ENCODE measurements at places on chromosomes 2 and 18.

DNA sequence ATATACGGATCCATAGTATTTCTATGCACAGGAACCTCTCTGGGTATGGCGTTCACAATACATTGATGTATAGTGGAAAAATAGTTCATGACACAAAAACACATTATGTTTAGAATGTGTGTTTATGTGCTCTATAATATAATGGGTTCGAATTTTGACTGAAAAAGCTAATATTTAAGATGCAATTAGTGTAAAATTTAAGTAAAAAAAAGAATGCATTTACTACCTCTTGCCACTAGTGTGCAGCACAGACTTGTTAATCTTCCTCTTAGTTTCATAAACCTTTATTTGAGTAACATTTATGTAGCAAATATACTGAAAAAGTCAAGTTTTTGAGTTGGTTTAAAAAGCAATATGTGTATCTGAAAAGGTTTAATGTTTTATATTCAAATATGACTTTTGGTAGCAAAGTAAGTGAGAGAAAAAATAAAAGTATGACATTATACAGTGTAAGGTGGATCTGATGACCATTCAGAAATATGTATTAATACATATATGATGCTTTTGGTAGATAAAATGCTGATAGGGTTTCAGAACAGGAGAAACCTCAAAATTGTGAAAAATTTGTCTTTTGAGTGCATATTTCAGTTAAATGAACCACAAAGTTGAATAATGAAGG is 49.4 kb downstream of the CCDC102B start:
- no peak for DNase-seq

- DNase-seq: peak; percentile 31
Observed at GRCh38 chr2:62347563-62348270, 151.8 kb downstream of the B3GNT2 start.

DNA sequence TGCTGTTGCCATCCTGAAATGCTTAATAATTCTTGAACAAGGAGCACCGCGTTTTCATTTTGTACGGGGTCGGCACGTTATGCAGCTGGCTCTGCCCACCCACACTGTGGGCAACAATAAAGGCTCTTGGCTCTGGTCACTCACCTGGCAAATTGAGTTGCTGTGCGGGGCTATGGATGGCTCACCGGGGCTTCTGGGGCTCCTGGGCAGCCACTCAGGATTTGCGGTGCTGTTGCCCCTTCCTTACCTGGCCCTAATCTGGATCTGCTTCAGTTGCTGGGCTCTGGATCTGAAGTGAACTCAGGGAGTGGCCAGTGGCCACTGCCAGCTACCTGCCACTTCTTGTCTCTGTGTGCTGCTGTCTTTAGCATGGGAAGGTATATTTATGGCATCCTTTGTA is 22.7 kb downstream of the RHOB start:
- no peak for DNase-seq

- no peak for DNase-seq
Observed at GRCh38 chr18:1392865-1393734, 488.4 kb downstream of the ADCYAP1 start.

GRCh38 chr18:76399613-76400391 is 95.2 kb downstream of the ZNF516 start:
- no peak for DNase-seq

DNA sequence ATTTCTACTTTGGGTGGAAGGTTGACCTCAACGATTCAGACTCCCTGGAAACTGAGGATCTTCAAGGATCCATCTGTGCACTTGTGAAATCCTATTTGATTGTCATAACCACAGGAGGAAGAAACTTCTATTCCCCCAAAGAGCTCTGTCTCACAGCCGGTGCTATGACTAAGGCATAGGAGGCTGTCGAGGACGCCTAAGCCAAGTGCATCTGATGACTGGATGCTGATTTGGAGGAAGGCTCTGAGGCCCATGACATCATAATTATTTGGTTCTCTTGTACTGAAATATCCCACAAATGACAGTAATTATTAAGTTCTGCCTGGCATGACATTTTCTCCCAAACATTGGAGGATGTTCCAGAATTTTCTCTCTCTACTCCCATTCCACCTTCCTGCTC is 13.8 kb upstream of the KCNF1 start:
- DNase-seq: no peak

- DNase-seq: no peak
Observed at GRCh38 chr2:99461828-99462483, 27.9 kb downstream of the REV1 start.

DNA sequence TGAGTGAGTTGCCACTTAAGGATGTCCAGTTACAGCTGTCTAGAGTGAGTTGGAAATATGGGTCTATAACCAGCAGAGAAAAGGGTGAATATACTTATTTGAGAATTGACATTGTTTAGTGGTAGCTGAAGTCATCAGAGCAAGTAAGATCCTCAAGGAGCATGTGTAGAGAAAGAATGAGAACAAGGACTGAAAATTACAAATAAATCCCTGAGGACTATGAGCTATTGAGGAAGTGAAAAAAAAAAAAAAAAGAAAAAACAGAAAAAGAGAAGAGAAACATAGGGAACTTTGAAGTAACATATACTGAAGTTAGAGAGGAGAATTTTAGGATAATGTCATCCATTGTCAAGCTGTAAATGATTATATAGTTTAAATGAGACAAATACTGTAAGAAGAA is 134.0 kb upstream of the CCDC68 start:
- DNase-seq: no peak

DNA sequence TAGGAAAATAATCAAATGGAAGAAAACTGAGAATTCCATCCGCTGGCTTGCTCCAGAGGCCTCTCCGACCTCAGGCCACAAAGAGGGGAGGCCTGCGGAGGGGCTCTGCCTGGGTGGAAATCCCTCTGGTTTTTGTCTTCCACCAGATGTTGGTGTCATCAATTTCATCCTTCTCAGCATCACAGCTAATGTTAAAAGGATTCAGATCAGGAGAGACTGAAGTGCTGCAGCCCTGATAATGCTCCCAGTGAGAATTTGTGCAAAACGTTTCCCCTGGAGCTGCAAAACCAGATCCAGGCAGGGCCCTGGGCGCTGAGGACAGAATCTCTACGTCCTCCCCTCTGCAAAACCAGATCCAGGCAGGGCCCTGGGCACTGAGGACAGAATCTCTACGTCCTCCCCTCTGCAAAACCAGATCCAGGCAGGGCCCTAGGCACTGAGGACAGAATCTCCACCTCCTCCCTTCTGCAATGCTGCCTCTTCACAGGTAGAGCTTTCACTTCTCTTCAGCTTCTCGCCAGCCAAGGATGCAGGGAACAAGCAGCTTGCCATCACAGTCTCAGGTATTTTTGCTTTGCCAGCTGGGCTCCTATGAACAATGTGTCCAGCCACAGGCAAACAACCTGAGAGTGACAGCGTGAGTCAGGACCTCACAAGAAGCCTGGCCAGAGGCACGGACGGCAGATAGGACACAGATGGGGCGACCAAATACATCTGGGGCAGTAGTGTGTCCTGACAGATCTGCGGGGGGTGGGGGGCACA is 81.2 kb downstream of the TMEM18 start:
- no peak for DNase-seq

DNA sequence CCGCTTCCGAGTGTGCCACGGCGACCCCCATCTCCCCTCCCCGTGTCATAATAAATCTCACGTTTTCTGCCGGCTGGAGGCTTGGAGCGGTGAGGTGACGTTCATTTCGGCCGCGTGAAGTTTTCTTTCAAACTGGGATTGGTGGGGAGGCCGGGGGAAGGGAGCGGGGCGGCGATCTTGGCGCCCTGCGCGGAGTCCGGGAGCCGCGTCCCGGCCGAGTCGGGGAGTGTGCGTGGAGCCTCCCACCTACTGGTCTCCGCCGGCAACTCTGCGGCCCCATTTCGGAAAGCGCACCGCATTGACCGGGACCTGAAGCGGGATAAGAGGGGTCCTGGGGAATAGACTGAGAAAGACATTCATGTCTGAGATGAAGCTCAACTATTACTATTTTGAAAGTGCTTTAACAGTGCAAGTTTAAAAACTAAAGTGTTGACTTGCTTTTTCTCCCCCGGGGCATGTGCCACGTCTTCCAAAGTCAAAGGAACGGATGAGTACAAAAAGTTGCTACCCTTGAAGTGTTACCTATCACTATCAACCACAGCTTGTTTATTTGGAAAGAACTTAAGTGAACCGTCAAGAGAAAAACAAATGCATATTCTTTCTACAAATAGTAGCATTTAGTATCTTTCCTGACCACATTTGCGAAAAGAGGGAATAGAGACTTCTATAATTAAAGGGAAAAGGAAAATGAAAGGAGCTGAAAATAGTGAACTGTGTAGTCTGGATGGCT is 818 bp upstream of the IKZF2 start:
- DNase-seq: no peak

GRCh38 chr2:98634406-98635092 is 26.2 kb downstream of the UNC50 start:
- no peak for DNase-seq

DNA sequence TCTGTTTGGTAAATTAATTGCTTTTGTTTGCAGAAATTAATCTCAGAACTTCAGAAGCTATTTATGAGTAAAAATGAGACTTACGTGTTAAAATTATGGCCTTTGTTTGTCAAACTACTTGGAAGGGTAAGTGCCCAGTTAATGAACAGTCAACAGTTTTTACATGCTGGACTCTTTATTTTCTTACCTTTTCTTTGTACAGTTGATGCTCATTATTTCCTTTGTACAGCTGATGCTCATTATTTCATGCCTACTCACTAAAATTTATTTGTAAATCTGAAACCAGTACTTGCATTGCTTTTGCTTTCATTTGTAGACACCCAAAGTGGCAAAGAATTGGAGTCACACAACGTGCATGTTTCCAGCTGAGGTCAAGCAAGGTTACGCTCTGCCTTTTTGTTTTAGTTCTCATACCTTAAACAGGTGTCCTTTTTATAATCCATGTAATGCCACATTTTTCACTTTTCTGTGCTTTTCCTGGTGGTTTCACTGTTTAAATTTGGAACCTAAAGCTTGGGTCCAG is 13.3 kb downstream of the RIF1 start:
- DNase-seq: peak; percentile 1

GRCh38 chr2:121686218-121686617 is 37.0 kb upstream of the CLASP1 start:
- DNase-seq: no peak

GRCh38 chr2:1830936-1831619 is 86.8 kb upstream of the PXDN start:
- DNase-seq: no peak

- no peak for DNase-seq
Observed at GRCh38 chr2:223530811-223531210, 71.3 kb downstream of the SCG2 start.

DNA sequence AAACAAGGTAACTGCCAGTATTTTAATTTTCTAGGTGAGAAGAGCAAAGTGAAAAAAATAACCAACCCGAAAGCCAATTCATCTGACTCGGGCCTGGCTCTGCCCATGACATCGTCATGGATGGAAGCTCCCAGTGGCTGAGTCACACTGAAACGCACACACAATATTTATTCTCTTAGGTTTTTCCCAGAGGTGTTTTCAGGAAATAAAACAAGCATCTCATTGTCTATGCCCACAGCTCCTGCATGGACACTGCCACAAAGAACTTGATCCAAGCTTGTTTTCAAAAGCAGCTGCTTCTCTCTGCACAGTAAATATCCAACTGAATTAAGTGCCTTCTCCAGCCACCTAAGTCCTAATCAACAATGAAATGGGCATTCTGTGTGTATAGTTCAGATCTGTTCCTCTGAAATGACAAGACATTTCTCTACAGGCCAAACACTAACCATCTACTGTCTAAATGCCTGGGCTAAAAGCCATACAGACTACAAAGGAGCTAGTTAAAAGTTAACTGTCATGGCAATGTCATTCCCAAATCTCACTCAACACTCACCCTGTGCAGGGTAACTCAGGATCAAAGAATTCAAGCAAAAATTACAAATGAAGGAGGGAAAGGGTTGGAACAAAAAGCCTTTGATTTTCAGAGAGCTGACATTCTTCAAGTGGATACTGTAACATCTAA is 62.9 kb downstream of the RPL31 start:
- no peak for DNase-seq

GRCh38 chr2:76415821-76416220 is 705.1 kb upstream of the GCFC2 start:
- DNase-seq: peak; percentile 1

- DNase-seq: no peak
Observed at GRCh38 chr18:3323900-3324299, 62.0 kb downstream of the MYL12B start.

- DNase-seq: no peak
Observed at GRCh38 chr2:231388725-231389346, 6.7 kb upstream of the B3GNT7 start.

DNA sequence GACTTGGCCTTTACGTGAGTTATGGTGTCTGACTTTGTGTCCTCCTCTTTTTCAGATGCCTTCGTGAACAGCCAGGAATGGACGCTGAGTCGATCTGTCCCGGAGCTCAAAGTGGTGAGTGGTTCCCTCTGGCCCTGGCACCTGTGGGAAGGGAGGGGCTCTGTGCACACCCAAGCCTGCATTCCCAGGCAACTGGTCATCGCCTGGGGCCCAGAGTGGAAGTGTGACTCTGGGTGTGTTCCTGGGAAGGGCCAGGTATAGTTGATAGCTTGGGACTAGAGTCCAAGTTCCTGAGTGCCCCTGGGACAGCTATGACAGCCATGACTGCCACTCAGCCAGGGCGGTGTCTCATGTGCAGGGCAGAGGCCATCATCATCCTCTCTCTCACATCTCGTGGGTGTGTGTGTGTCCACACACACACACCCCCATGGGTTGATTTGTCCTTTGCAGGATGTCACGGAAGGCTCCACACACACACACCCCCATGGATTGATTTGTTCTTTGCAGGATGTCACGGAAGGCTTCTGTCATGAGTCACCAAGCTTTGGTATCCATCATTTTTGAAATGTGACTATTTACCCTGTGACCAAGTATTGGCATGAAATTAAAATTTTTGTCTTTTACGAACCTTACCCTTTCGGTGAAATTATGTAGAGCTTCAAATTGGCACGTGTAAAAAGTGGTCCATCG is 215.4 kb downstream of the AGAP1 start:
- no peak for DNase-seq

DNA sequence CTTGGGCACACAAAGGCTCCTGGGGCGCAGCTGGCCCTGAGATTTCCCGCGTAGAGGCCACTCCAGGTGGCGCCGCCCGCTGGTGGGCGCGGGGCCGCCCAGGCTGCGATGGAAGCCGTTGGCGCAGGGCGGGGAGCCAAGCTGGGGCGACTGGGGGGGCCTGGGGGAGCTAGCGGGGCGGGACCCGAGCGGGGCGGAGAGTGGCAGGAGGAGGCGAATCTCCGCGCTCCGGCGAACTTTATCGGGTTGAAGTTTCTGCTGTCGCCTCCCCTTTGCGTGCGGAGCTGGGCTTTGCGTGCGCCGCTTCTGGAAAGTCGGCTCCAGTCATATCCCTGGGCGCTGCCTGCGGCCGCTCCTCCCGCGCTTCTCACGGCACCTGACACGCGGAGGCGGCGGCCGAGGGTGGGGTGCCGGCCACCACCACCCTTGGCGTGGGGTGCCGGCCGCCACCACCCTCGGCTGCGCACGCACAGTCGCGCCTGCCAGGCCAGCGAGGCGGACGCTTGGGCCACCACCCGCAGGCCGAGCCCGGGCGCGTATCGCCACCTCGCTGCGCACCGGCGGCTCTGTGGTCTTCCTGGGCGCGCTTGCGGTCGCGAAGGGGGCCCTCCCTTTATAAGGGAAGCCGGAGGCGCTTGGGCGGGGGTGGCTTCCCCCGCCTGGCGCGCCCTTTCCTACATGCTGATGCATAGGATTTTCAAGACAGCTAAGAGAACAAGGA is 919 bp upstream of the CYP1B1 start:
- DNase-seq: peak; percentile 41

All from GM12864 (cell line).